ENCODE measurements at places on chromosomes 3 and 15.

GRCh38 chr3:63818282-63819150 is 583 bp upstream of the C3orf49 start:
- DNase-seq = peak; percentile 45

- peak; percentile 96 for DNase-seq
These were observed 61.8 kb downstream of the NPTN start for GRCh38 chr15:73571346-73571745.

DNA sequence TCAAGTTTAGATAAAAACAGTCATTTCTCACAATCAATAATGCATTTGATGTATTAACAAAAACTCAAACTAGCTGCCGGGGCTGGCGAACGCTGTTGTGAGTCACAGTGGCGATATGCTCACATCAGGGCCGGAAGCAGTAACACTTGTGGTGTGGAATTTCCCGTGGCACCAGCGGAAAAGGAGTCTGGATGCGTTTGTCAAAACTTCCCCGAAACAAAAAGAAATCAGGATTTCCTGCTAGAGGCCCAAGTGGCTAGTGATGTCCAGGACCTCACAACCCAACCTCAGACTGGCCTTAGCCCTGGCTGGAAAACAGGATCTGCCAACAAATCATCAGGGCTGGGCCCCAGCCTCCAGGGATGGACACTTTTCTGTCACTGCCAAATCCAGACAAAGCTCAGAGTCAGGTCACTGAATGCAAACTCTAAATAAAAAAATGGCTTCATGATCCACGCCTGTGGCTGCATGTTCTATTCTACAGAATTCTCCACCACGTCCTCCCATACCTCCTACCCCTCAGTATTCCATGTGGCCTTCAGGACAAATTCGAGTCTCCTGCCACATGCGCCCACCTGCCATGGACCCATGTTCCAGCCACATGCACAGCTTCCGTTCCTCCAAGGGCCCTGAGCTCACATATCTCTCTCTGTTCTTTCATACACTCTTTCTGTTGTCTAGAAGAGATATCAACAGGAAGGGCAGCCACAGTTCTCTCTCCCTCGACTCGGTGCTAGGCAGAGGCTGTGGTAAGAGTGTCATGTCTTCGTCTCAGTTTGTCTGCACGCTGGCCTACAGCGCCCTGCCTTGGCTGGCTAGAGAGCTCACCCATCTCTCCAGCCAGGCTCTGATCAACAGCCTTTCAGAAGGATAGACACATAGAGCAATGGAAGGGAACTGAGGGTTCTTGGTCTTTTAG is 35.4 kb downstream of the EHD4 start:
- DNase-seq = no peak

GRCh38 chr3:126314790-126315658 is 42.2 kb downstream of the KLF15 start:
- DNase-seq = no peak

DNA sequence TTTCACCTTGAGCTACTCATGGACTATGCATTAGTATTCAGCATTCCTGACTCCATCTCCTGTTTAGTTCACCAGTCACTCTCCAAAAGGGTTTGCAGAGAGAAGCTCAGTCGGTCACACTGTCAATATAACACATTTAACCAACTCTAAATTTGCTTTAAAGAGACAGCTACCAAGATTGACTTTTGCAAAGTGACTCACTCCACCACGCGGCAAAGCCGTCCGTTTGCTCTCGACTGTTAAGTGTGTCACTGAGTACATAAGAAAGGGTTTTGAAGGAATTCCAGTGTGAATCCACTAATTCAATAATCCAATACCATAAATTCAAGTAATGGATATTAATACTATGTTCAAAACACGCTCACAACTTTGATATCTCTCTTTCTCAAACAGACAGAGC is 1006.7 kb upstream of the NR2F2 start:
- no peak for DNase-seq

- DNase-seq = peak; percentile 71
These were observed 37.7 kb downstream of the PLD1 start for GRCh38 chr3:171772427-171773056.

GRCh38 chr3:35295906-35296305 is 343.4 kb upstream of the ARPP21 start:
- no peak for DNase-seq

GRCh38 chr3:66642484-66642883 is 141.7 kb upstream of the LRIG1 start:
- DNase-seq = peak; percentile 45

GRCh38 chr15:74124759-74125158 is 5.6 kb upstream of the ISLR2 start:
- no peak for DNase-seq

GRCh38 chr3:30400926-30401325 is 205.5 kb upstream of the TGFBR2 start:
- peak; percentile 5 for DNase-seq

DNA sequence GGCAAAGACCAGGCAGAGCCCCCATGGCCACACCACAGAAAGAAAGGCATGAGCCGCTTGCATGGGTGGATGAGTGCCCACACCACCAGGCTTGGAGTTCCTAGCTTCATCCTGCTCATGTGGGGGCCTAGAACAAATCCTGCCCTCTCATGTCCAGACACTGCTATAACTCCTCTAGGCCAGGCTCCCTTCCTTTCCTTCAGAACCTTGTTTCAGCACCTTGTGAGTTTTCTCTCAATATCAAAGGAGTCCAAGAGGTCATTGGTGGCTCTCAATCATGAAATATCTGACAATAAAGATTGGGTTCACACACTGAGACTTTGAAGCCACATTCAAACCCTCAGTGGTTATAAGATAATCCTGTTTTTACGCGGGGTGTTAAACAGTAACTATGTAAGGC is 12.7 kb downstream of the SLC6A20 start:
- no peak for DNase-seq

DNA sequence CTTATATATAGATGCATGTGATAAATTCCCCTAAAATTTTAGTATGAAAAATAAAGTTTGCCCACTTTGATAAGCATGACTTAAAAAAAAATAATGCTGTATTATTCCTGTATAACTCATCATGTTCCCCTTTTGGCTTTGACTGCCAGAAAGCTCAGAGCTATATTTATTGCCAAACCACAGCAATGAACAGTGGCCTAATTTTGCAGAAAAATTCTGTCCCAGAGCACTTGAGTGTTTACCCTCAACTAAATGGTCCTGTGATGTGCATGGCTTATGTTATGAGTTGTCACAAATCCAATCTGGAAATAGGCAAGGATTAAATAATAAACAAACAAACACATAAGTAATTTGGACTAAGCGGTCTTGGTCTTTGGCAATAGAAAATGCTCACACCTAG is 276.7 kb downstream of the SLC9A9 start:
- DNase-seq = no peak

- DNase-seq = no peak
These were observed 105.8 kb downstream of the LSAMP start for GRCh38 chr3:116339441-116340028.

GRCh38 chr3:49566312-49566711 is 12.0 kb downstream of the BSN start:
- no peak for DNase-seq

GRCh38 chr15:74369084-74369745 is 1.8 kb upstream of the CYP11A1 start:
- DNase-seq = no peak

DNA sequence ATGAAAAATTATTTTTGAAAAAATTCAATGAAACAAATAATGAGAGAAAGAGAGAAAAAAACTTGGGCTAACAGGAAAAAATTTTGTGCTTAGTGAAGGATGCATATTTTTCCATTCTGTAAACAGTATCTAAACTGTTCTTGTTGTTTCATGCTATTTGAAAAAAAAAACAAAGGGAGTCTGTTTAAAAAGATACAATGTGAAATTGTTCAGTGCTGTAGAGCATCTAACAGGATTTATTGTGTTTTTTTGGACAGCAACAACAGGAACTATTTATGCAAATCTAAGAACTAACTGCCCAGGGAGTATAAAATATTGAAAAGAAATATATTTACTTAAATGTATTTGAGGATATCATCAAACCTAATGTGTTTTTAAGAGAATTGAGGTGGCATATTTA is 55.1 kb downstream of the PEX5L start:
- DNase-seq = no peak

DNA sequence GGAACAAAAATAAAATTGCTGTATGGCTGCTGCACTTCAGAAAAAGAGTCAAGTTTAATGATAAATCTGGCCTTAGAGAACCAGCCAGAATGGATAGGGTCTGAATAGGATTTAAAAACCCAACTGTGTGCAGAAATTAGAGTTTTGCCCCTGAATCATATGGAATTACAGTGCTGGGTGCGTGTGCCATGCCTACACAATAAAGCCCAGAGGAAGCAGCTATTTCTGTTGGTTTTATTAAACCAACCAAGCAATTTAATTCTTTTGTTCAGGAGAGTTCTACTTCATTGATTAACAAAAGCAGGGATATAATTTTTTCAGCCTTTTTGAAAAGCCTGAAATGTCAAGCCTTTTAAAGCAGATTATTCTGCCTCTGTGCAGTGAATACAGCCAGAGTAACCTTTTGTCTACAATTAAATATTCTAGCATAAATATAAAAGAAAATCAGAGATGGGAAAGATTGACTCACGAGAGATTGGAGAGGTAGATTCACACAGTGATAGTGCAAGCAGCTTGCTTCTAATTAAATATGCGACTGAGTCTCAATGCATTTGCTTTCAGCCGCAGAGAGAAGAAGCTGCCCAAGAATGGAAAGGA is 66.7 kb upstream of the DNAJC19 start:
- DNase-seq = no peak

GRCh38 chr3:37174532-37175126 is at the start of gene LRRFIP2:
Gene LRRFIP2 (minus strand): TSS chr3:37174582. CDS start chr3:37148983, 25,599 bp downstream.
- peak; percentile 0 for DNase-seq

DNA sequence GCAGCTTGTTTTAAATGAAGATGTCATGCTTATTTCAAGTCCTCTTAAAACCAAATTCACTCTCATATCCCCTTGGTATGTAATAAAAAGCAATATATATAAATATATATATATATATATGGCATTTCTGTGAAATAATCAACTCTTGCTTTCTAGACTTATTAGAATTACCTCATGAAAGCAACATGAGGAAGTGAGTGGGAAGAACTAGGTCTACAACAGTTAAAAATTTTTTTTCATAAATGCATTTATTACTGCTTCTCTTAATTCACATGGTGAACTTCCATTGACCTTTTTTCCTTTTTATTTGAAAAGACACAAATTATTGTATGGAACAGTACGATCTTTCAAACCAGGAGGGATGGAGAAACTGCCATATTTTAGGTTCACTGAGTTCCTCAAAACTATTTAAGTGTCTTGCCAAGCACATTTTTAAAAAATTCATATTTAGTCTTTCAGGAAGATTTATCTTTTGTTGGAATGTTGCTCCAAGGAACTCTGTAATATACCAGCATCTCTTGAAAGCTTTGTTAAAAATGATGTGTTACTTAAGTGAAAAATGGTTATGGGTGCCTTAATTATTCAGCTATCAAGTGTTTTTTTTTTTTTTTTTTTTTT is 185.2 kb downstream of the GHSR start:
- no peak for DNase-seq

- no peak for DNase-seq
These were observed 295.4 kb upstream of the RORA start for GRCh38 chr15:61524545-61524944.

- DNase-seq = no peak
These were observed 289.2 kb upstream of the THBS1 start for GRCh38 chr15:39291690-39292089.

DNA sequence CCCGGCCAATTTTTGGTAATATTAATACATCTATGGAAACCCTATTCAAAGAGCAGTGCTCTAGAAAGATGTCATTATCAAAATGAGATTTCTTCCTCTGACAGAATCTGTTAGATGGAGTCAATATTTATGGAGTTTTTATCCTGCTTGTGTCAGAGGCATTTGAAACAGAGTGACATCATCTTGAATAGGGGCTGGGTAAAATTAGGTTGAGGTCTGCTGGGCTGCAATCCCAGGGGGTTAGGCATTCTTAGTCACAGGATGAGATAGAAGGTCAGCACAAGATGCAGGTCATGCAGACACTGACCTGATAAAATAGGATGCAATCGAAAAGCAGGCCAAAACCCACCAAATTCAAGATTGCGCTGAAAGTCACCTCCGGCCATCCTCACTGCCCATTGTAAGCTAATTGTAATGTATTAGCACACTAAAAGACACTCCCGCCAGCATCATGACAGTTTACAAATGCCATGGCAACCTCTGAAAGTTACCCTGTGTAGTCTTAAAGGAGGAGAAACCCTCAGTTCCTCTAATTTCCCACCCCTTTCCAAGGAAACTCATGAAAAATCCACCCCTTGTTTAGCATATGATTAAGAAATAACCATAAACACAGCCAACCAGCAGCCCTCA is 27.3 kb upstream of the CCDC50 start:
- DNase-seq = no peak

DNA sequence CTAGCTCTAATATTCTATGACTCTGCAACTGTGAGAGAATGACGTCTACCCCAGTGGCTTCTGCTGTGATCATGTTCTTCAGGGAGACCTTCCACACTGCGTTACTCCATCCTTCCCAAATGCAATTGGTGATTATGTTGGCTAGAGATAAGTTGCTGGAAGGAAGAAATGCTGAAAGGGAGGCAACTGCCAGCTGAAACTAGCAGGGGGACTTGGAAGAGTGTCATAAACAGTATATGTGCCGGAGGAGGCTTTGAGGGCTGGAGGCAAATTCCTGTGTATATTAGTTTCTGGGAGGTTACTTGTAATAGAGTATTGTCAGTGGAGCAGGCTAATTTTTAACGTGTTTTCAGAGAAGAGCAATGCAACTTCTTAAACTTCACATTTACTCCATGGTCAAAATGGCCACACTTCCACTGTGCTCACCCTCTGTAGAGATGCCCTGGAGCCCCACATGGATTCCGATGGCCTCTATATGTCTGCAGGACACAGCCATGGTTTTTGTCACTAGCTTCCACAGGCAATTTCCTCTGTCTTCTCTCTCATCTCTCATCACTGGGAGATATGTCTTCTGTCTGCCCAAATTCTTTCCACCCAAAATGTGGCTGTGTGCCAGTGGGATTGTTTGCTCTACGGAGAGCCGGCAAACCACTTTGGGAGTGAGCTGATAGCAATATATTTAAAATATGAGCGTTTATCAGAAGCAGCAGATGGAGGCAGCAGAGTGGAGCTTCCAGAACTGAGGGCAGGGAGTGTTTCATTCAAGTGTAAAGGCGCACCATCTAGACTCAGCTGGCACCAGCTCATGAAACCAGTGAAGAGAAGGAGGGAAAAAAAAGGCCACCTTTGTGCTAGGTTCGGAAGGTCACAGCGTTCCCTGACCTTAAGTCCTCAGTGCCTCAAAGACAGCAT is 13.3 kb upstream of the CD47 start:
- no peak for DNase-seq

Data from DMS53 (cell line).